ENCODE measurements at places on chromosomes 2 and 18.

GRCh38 chr2:161223139-161223732 lies 63.0 kb downstream of the TANK start:
- DNase-seq: peak; percentile 45

- DNase-seq: peak; percentile 41
Measured at GRCh38 chr2:11343650-11344341, 640 bp downstream of the ROCK2 start.

DNA sequence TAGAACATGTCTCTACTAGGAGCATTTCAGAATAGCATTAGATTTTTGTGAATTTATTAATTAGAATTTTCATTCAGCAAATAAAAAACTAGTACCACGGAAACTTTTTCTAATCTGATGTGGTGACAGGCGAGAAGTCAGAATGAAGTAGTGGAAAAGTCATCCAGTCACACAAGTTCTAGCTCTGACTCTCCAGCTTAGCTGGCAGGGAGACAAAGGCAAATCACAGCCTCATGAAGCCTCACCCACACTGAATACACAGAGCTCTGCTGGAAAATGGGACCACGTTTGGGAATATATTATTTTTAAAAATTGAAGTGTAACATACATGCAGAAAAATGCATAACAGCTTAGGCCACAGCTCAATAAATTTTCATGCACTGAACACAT lies 86.1 kb downstream of the L3MBTL4 start:
- no peak for DNase-seq

DNA sequence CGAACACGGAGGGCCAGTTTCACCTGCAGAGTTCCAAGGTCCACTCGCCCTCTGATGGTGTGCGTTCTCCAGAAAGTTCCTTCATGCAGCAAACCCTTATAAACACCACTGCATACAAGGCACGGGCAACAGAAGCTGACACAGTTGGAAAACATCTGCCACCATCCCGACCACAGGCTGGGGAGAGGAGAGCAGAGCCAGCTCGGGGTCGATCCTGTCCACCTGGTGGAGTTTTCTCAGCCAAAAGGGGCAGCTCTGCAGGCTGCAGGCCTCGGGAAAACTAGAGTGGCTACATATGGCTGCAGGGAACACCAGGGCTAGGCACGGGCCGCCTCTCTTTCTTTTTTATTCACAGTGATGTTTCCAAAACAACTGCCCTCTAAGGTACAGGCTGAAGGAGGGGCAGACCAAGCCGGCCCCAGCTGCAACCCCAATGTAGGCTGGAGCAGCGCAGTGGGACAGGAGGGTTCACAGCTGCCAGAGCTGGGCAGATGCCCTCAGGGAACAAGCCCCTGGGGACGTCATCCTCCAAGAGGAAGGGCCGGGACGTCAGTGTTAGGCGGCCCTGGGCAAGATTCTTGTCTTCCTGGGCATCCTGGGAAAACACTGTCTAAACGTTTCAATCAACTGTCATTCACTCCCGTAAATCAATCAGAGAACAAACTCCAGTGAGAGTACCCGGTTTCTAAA lies 274.7 kb downstream of the TWIST2 start:
- DNase-seq: no peak

DNA sequence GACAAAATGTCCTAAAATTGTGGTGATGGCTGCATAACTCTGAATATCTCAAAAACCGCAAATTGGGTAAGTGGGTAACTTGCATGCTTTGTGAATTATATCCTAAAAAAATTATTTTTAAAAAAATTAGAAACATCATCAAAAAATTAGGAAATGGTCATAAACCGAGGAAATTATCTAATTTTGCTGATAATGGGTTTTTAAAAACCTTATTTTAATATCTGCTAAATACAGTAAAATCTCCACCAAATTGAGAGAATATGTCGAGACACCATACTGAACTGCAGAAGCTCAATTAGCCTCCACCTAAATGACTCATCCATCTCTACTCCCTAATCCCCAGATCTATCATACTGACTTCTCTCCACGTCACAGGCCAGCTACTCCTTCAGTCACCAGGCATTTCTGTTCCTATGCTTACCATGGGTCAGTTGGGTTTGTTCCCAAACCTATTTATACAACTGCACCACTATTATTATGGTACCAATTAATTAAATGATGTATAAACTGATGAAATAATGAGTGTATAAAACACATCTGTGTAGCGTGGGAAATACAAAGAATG lies 36.1 kb downstream of the SPIRE1 start:
- no peak for DNase-seq

- DNase-seq: peak; percentile 73
Measured at GRCh38 chr2:227320305-227321094, 4.6 kb upstream of the MFF start.

DNA sequence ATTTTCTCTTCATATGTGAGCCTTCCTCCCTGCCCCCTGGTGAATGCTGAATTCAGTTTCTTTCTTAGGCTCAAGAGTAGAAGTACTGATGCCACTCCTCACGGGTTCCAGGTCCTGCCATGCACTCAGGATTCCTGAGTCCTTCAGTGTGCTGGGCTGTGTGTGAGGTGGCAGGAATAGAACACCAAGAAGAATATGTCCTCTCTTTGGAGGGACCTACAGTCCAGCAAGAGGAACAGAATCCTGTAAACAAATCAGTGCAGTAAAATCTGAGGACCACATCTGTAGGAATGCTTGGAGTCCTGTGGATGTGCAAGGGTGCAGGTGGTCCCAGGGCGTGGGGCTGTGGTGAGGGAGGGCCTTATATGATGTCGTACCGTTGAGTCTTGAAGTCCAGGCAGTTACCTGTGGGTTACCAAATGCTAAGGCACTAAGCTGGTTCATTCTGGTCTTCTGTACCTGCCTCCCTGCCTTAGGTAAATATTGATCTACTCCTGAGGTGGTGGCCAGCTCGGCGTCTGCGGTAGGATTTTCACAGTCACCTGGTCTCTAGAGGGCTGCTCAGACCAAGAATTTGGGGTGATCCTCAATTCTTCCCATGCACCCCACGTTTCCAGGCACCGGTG lies 5.5 kb downstream of the ASAP2 start:
- DNase-seq: no peak

DNA sequence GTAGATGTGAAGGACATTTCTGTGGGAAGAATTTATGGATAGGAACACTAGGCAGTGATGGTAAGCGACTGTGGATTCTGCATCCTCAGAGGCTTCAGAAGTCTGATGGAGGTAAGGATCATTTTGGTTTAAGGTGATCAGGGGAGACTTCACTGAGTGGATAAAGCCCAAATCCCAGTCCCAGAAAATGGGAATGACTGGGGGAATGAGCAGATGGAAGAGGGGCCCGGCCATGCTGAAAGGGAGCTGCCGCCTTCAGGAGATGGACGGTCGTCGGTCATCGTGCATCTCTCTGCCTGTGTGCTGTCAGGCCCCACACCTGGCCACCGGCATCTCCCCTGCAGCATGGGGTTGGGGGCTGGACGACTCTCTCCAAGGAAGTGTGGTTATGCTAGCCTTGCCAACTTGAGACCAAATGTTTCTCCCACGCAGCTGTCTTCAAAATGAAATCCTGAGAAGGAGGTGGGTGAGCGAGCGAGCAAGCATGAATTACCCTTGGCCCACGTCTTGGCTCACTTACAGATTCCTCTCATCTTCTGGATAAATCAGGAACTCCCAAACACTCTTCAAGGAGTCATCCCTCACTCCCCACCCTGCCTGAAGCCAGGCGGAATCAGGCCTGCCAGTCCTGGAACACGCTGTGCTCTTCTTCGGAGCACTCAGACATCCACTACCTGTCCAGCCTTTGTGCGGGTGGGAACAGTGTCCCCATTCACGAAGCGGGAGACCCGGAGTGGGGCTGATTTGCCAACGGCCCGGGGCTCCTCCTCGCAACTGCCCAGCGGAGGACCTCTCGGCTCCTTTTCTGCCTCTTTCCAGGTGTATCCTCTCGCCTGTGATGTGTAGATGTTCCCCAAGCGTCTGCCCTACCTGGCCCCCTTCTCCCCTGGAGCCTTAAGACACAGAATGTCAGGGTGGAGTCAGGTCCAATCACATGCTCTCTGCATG lies 85.6 kb downstream of the PRKCE start:
- no peak for DNase-seq

GRCh38 chr2:11534746-11535484 lies 1.1 kb downstream of the GREB1 start:
- DNase-seq: no peak

- DNase-seq: no peak
Measured at GRCh38 chr2:55175254-55176093, 56.6 kb downstream of the CLHC1 start.

DNA sequence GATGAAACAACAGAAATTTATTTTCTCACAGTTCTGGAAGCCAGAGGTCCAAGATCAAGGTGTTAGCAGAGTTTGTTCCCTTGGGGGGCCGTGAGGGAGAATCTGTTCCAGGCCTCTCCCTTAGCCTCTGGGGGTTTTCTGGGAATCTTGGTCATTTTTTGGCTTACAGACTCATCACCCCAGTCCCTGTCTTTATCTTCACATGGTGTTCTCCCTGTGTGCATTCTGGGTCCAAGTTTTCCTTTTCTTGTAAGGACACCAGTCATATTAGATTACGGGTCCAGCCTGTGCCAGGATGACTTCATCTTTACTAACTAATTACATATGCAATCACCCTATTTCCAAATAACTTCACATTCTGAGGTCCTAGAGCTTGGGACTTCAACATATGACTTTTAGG lies 292.5 kb upstream of the TRIB2 start:
- no peak for DNase-seq

DNA sequence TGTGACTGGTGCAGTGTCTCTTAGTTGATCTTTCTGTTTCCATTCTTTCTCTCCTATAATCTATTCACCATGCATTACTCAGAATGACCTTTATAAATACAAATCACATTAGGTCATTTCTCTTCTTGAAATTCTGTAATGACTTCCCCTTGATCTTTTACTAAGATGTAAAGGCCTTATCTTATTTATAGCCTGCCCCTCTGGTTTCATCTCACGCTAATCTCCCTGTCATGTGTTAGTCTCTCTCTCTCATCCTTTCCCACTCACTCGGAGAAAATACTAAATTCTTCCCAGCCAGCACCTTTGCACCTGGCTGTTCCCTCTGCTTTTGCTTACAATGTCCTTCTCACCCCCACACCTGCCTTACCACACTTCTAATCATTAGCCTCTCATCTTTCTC lies 530.8 kb downstream of the ADCYAP1 start:
- no peak for DNase-seq

DNA sequence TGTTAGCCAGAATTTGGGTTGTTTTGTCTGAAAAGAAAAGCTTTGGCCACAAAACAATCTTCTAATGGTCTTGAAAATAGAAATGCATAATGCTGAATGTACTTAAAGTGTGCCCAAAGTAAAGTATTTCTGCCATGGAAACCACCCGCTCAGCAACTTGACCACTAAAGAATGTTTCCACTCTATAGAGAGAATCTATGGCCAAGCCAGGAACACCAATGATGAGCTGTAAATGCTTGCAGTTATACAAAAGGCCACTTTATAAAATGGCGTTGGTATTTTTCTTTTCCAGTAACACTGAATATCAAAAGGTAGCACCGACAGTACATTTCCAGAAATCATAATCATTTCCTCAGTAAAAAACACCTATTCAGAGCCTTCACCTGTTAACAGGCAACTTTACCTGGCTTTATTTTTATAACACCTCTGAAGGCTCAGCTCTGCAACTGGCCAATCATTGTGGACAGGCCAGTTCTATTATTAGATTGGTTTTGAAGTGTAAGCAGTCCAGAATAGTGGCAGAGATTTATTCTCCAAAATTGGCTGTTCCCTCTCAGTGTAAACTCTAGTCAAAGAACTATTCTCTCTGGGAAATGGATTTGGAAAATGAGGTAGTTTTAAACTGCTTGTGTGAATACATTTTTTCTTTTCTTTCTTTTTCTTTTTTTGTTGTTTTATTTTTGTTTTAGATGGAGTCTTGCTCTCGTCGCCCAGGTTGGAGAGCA lies 36.1 kb downstream of the SLC40A1 start:
- DNase-seq: no peak

DNA sequence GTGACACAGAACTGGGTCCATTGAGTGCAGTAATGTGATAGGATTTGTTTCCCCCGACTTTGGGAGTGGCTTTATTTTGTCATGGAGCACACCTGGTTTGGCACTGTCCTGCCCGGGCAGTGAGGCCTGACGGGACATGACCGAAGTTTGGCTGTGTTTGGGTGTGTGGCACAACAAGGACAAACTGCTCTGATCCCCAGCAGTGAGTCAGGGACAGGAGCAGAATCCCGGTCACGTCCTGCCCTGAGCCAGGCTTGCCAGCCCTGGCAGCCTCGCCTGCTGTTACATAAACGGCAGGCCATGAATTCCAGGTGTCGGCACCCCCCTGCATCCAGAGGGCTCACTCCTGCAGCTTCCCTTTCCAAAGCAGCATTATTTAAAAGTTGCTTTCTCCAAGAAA lies 45.7 kb downstream of the IMPA2 start:
- peak; percentile 30 for DNase-seq

GRCh38 chr2:138712212-138712979 lies 67.8 kb downstream of the NXPH2 start:
- no peak for DNase-seq

GRCh38 chr2:237097326-237097910 lies 11.7 kb downstream of the COPS8 start:
- no peak for DNase-seq

GRCh38 chr2:160632084-160632975 lies 138.7 kb upstream of the RBMS1 start:
- no peak for DNase-seq

GRCh38 chr2:174829550-174829949 lies 65.3 kb upstream of the CHRNA1 start:
- no peak for DNase-seq

- peak; percentile 87 for DNase-seq
Measured at GRCh38 chr18:577643-578375, 2.4 kb upstream of the CETN1 start.

- DNase-seq: no peak
Measured at GRCh38 chr2:203750346-203751068, 44.1 kb downstream of the CD28 start.

DNA sequence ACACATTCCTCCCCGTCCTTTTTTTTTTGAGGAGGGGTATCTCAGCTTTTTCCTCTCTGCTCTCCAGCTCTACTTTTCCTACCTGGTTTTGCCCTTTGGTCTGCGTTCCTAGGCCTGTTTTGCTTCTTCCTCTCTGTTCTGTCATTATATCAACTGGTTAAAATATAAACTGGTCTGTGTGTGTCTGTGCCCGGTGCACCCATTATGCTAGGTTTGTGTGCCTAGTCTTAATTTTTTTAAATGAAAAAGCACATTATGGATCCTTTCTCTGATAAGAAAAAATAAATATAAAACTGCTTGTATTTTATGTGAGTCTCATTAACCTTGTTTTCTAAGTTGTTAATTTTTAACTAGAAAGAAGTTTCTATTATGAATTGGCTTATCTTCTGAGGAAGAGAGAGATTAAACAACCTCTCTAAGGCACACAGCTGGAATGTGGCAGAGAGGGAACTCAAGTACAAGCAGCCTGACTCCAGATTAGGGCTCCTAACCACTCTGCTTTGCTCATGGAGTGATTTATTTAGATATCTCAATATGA lies 17.4 kb downstream of the SLC38A11 start:
- no peak for DNase-seq

- DNase-seq: no peak
Measured at GRCh38 chr2:86251840-86252266, 52.6 kb downstream of the MRPL35 start.

GRCh38 chr18:79471597-79471996 lies 75.9 kb downstream of the NFATC1 start:
- no peak for DNase-seq

- DNase-seq: no peak
Measured at GRCh38 chr2:74816540-74817303, 17.2 kb upstream of the HK2 start.
